NCI-H1105 (cell line): ENCODE measurements at places on chromosomes 12 and 14.
A peak's percentile ranks its signal among the peaks of the same experiment; 100 is the strongest.

GRCh38 chr14:102063109-102063807 lies 23.6 kb downstream of the HSP90AA1 start:
- peak; percentile 63 for DNase-seq

- DNase-seq: no peak
Observed at GRCh38 chr14:101062065-101062450, 158.5 kb upstream of the RTL1 start.

DNA sequence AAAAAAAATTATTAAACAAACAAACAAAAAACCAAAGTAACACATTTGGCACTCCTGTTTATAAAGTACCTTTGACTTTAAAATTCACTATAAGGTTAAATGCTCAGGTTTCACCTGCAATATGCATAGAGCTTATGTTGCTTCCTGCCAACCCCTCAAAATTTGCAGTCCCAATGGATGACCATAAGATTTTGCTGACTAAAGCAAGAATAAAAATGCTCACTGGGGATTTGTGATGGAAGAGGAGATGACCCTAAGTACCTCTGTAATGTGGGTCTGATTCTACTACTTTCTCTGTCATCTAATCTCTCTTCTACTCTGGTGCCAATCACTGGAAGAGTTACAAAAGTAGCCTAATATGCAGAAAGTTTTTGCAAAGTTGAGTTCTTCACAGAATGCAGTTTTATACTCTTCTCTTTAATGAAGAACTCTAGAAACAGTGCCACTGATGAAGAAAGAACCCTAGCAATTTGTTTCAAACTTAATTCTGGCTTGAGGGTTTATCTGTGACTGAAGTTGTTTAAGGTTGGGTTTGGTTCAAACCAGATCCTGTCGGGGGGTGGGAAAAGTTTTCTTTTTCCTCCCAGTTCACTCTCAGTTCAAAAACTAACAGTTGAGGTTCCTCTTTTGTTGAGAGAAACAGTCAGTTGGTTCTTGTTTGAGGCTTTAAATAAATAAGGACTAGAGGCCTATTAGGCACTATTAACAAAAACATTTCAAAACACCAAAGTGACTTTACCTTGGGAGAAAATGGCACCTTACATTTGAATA lies 10.9 kb downstream of the WASHC3 start:
- no peak for DNase-seq

- DNase-seq: no peak
Observed at GRCh38 chr14:74478996-74479635, 14.0 kb downstream of the NPC2 start.

DNA sequence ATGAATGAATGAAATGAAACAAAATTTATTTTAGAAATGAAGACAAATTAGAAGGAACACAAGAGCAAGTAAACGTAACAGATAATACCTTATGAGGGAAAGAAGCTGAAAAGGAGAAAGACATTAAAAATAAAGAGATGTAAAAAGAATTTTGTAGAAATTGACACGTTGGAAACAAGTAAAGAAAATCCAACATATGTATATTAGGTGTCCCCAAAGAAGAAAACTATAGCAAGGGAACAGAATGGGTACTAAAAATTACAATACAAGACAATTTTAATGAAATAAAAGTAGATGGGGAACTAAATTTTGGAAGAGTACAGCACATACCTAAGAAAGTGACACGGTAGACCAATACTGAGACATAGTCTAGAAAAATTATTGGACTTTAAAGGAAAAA lies 16.7 kb downstream of the DNM1L start:
- no peak for DNase-seq

- DNase-seq: no peak
Observed at GRCh38 chr12:113186033-113186365, 478 bp downstream of the RITA1 start.

DNA sequence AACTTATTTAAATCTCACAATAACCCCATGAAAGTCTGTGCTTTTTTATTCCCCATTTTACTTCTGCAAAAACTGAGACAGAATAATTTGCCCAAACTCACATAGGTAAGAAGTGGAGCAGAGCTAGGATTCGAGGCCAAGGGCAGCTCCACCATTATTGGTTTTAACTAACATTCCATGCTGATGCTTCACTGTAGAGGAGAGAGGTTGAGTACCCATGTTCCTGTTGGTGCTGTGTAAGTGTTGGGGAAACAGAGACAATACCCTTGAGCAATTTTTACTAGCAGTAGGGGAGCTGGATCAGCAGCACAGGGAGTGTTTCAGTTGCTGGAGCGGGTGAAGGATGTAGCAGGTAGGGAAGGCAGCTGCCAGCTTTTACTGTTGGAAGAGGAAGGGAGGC lies 21.1 kb downstream of the RASSF8 start:
- DNase-seq: no peak

DNA sequence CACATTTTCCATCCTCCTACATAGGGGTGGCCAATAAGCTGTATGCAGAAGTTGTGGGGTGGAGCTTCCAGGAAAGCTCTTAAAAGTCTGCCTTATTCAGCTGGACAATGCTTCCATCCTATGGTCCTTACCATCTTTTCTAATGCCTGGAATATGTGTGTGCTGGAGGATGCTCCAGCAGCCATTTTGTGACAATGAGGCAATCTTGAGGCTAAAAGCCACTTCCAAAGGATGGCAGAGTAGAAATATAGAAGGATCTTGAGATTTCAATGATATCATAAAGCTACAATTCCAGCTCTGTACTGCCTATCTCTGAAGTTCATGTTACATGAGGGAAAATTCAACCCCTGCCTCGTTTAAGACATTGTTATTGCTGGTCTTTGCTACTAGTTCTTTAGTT lies 95.7 kb downstream of the APAF1 start:
- DNase-seq: no peak

- no peak for DNase-seq
Observed at GRCh38 chr12:11769723-11770514, 120.4 kb downstream of the ETV6 start.

GRCh38 chr12:57008178-57008577 lies 1.8 kb upstream of the ZBTB39 start:
- DNase-seq: peak; percentile 21

- no peak for DNase-seq
Observed at GRCh38 chr14:90058876-90059458, 2.8 kb upstream of the KCNK13 start.

- DNase-seq: no peak
Observed at GRCh38 chr14:72040528-72040927, 108.3 kb downstream of the RGS6 start.

DNA sequence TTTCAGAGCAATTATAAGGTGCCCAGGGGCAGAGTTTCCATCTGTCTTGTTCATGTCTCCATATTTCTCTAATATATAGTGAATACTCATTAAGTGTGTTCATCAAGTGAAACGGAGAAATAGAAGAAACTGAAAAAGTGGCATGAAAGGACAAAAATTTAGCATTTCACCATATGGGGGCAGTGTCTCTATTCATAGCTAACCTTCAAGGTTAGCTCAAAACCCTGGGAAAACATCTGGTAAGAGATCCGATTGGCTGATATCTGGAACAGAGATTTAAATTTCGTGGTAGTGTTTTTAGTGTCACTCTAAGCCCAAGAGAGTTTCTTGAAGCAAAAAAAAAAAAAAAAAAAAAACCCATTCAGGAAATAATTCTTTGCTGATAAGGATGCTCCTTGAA lies 367.5 kb downstream of the DAD1 start:
- DNase-seq: no peak

DNA sequence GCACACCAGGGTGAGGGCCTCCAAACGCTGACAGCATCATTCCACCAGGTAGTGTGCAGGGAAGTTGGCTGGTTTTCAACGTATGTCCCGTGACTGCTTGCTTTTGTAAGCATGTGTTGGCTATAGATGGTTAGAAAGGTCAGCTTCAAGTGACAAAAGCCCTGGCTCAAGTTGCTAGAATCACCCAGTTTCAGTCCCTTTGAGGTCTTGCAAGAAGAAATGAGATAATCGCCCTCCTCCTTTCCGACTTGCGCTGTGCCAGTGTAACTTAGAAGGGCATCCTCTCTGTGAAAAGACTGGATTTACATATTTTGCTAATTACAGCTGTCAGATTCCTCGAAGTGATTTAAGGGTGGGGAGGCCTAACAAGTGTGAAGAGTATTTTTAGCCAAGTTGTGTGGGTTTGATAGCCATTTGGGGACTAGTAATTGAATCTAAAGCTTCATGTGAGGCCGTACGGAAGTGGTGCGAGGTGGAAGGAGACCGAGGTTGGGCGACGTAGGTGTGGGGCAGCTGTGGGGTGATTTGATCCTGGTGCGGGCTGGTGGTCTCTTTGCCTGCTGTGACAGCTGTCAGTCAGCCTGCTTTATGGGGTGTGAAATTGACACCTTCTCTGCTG lies 94.7 kb downstream of the CHST11 start:
- DNase-seq: no peak

DNA sequence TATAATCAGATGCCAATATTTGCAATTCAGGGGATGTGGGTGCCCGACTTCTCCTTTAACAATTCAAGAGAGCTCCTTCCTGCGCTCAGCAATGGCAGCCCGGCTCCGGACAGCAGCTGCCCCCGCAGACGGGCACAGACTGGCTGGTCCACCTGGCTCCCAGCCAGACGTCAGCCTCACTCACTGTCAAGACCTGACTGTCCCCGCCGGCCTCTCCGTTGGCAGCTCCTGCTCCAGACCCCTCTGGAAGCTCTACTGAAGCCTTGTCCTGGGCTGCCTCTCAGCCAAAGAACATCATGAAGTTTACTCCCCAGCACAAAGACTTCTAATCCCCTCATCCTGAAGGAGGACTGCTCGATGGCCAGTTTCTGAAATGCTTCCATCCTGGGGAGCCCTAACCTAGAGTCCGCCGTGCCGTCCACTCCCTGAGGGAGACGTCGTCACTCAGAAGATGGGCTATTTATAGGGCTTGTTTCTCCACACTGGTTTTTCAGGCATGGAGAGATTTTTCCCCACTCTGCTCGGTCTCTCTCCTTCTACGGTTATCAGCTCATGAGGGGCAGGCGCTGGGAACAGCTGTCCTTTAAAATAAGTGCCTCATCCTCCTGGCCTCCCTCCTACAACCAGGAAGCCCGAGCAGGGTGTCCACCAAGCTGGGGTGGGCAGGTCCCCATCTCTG lies 126.2 kb downstream of the RFLNA start:
- no peak for DNase-seq

DNA sequence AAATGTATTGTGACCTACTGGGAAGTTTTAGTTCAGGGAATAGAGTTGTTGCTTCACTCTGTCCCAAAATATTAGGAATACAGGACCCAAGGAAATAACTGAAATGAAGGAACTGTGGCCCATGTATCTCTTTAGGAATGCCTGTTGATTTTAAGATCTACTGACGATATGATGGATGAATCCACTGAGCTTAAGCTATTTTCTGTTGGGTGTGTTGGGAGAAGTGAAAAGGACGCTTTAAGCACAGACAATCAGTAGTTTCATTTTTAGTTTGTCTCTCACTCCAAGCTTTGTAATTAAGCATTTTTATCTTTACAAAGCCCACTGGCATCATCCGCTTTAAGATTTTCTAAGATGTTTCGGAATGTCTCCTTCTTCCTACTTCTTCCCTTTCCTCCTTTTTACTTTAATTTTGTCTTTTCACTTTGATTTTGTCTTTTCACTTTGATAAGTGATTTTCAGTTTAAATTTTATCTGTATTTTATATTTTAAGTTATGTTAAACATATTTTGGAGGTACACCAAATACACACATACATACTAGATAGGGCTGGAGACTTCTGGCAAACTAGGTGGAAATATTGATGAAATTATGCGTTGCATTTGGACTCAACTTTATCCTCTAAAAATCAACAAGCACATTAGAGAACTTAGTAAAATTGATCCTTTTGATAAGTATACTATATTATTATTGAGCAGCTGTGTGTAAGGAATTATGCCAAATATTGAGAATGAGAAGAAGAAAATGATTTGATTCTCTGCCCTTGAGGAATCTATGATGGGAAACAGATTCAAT lies 52.3 kb upstream of the USP44 start:
- no peak for DNase-seq

GRCh38 chr14:56002876-56003625 lies 115.2 kb upstream of the PELI2 start:
- no peak for DNase-seq

DNA sequence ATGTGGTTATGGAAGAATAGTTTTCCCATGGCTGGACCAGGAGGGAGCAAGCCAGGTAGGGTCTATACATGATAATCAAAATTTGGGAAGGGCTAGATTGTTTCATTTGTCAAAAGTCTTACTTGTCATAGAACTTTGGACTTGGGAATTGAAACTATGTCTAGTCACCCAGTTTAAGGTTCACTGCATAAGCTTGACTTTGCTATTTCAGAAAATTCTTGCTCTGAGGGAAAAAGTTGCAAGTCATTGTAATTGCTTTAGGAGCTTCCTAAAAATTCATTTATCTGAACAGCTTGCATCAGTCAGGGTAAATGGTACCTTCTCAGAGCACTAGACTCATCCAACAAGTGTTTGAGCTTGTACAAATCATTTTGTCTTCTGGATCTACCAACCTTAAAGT lies 1194.7 kb downstream of the GALC start:
- DNase-seq: no peak

DNA sequence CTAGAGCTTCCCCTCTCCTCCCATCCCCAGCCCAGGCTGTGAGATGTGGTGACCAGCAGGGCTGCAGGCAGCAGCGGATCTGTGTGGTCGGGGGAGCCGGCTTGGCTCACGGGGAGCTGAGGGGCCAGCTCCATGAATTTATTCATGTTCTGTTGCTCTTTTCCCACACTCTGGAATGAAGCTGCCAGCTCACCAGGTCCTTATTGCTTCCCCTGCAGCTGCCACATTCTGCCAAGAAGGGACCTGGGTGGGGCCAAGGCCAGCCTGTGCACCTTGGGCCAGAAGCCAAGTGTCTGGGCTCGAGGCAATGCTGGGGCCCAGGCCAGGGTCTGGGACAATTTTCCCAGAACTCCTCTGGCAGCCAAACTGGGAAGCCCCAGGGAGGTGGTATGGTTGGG lies 2.5 kb upstream of the C1QL4 start:
- no peak for DNase-seq

GRCh38 chr12:46267825-46268582 lies 839 bp downstream of the SLC38A1 start:
- peak; percentile 64 for DNase-seq
